T-helper 9 cell (primary cell): ENCODE measurements at places on chromosomes 2 and 18.

DNA sequence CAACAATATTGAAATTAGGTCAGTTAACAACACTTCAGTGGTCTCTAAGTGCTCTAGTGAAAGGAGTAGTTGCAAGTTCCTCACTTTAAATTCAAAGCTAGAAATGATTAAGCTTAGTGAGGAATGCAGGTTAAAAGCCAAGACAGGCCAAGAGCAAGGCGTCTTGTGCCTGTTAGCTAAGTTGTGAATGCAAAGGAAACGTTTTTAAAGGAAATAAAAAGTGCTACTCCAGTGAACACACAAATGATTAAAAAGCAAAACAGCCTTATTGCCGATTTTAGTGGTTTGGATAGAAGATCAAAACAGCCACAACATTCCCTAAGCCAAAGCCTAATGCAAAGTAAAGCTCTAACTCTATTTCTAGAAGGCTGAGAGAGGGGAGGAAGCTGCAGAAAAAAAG lies 44.7 kb downstream of the ANTXR1 start:
- DNase-seq = no peak

DNA sequence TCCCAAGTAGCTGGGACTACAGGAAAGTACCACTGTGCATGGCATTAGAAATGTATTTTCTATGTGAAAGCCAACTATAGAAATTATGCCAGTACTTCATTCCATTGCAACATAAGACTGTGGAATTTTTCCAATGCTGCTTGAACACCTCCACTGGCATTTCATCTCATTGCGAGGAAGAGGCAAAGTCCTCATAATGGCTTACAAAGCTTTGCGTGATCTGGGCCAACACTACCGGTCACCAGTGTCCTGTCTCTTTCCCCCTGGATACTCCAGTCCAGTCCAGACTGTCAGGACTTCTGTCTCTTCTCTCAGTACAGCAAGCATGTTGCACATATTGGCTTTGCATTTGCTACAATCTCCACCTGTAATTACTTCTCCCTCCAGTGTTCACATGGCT lies 223.5 kb downstream of the GPD2 start:
- DNase-seq = no peak

- DNase-seq = no peak
These were observed 436.6 kb downstream of the IRS1 start for GRCh38 chr2:226362980-226363379.

GRCh38 chr2:102051692-102052277 lies 60.0 kb downstream of the IL1R2 start:
- no peak for DNase-seq

DNA sequence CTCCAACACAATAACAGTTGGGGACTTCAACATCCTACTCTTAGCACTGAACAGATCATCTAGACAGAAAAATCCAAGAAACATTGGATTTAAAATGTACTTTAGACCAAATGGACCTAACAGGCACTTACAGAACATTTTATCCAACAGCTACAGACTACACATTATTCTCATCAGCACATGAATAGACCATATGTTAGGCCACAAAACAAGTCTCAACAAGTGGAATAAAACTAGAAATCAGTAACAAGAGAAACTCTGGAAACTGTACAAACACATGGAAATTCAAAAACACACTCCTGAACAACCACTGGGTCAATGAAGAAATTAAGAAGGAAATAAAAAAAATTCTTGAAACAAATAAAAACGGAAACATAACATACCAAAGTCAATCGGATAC lies 117.5 kb downstream of the ACVR1 start:
- no peak for DNase-seq

DNA sequence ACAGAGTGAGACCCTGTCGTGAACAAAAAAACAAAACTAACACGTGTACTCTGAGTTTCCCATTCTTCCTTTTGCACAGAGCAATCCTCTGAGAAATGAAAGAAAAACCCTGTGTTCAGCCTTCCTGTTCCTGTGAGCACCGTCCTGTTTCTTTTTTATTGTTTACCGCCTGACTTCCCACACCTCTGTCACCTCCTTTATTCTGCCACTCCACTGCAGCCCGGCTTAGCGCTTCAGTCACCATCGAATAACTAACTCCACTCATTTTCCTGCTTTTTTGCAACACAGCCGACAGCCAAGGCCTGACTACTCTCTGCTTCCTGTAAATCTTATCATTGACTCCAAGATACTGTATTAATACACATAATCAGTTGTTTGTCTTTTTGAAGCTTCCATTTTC lies 40.9 kb downstream of the TGOLN2 start:
- no peak for DNase-seq

- no peak for DNase-seq
These were observed 96.6 kb downstream of the ALPK2 start for GRCh38 chr18:58532298-58532697.

- DNase-seq = no peak
These were observed 103.6 kb upstream of the LYPD6 start for GRCh38 chr2:149226790-149227189.

DNA sequence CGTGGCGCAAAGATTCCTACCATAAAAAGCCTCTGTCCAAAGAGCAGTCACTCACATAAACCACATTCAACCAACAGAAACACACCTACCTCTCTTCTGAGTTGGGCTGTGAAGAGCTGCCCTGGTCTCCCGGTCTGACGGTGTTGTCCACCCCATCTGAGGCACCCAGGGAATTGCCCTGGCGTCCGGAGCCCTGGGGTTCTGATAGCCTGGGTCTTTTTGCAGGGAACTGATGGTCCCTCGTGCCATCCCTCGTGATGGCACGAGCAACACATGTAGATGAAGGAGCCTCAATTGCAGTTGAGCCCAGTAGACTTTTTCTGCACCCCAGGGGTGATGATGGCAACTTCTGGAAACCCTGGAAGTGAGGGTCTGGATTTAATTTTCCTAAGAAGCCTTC lies 13.8 kb downstream of the HJURP start:
- DNase-seq = no peak

GRCh38 chr2:95029898-95030341 lies 4.4 kb downstream of the MAL start:
- DNase-seq = no peak

GRCh38 chr2:38690499-38691420 lies 24.8 kb downstream of the GALM start:
- no peak for DNase-seq

DNA sequence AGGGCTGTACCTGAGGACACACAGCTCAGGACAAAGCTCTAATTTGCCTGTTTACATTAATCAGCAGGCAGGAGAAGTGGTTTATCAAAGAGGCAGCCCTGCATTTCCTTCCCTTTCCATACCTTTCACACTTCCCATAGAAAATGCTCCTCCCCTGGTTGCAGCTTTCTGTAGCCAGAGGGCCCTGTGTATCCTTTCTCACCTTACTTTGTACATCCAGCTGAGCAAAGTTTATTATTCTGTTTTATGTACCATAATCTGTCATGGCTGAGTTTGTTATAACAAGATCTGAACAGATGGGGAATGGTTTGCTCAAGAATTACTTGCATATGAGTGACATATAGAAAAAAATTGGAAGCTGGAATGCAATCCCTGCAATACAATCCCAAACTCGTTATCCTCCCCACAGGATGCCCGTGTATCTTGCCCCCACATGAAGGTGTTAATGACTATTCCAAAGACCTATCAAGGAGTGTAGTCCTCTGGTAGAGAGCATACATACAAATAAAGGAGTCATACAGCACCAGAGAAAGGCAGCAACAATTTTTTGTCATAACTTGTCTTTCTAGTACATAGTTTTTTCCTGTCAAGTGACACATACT lies 1025.8 kb upstream of the KLHL29 start:
- no peak for DNase-seq

- DNase-seq = no peak
These were observed 1357.9 kb upstream of the CELF4 start for GRCh38 chr18:38923540-38923939.

GRCh38 chr18:46302528-46303485 lies 198.6 kb downstream of the HAUS1 start:
- no peak for DNase-seq

DNA sequence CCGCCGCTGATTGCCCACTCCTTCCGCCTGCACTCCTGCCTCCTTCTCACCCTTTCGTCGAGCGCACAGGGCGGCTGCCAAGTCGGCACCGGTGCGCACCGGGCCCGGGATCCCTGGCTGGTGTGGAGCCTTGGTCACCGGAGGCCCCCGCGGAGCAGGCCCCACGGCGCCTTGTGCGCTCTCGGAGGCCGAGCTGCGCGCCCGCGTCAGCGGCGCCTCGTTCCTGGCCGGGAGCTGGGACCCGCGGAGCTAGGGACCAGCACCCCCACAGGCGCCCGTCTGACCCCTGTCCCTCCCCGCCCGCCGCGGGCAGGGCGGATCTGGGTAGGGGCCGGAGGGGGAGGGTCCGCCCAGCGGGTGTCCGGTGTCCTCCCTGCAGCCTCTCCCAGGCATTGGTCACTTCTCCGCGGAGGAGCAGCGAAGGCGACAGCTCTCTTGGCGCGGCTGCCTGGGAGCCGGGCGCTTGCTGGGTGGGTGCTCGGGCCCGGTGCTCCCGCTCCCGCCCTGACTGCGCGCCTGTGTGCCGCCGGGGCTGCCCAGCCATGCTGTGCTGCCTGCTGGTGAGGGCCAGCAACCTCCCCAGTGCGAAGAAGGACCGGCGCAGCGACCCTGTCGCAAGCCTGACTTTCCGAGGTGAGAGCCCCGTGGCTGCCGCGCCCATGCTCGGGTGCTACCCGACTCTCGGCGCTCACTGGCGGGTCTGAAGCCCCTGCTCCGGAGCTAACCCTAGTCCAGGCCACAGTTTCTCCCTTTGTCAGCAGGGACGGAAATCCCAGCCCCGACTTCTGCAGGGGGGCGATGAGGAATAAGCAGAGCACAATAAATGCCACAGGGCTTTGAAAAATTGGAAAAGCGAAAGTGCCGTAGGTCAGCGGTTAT lies 13.2 kb downstream of the DYSF start:
- DNase-seq = no peak

- no peak for DNase-seq
These were observed 59.8 kb downstream of the LDAH start for GRCh38 chr2:20762945-20763683.
